ENCODE measurements at places on chromosomes 3 and 15.
A peak's percentile ranks its signal among the peaks of the same experiment; 100 is the strongest.

DNA sequence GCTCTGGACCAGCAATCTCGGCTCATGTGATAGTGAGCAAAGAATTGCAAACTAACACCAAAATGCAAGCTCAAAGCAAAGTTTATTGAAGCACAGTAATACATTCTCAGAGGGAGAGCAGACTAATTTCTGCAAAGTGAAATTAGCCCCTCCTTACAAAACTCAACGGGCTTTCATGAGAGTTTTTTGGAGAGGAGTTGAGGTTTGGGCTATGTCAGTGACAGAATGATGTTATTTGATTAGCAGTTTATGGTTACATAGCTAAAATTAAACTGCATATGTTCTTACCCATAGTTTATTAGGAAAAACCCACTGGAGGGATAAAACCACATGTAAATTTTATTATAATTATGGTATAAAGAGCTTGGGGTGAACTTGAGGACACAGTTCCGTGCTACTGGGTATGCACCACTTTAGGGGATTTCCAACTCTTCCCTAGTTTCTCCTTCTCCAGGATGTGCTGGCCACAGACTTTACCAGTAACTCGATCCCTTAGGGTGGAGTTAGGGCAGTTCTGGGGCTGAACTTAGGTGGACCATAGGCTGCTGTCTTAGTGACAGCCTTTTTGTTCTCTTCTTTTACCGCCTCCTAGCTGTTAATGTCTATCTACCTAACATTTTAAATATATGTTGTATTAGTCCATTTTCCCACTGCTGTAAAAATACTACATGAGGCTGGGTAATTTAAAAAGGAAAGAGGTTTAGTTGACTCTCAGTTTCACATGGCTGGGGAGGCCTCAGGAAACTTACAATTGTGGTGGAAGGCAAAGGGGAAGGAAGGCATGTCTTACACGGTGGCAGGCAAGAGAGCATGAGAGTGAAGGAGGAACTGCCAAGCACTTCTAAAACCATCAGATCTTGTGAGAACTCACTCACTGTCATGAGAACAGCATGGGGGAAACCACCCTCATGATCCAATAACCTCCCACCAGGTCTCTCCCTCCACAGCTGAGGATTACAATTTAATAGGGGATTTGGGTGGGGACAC, 8.9 kb upstream of the AADACL2 start:
- no peak for DNase-seq

DNA sequence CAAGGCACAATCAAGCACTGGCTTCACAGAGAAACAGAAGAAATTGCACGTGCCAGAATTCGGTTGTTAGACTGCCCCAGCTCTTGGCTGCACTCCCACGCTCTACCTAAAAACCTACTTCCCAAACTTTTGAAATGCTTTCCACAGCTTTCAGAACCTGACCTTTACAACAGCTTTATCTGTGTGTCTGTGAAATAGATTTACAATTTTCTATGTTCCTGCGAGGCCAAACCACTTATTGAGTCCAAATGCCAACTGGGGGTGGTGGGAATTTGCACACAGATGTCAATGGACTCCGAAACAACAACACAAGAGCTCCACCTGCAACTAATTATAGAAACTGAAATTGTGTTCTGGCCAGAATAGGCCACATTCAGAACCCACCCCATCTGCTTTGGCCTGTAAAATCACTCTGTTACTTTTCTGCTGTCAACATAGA, 44.6 kb downstream of the ERC2 start:
- DNase-seq: no peak

DNA sequence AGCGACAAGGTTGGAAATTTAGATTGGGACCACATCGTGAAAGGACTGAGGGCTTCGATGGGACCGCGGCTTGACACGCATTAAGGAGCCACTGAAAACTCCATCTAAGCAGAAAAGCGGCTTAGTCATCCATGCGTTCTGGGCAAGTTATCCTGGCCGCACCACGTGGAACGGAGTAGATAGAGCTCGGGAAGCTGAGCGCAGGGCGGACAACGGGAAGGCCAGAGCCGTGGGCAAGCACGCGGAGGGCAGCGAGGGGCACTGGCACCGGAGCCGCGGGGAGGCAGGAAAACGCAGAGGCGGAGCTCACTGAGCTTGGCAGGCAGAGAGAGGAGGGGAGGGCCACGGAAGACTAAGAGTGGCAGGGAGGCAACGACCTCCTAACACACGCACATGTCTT, 61.3 kb upstream of the VGLL4 start:
- no peak for DNase-seq

DNA sequence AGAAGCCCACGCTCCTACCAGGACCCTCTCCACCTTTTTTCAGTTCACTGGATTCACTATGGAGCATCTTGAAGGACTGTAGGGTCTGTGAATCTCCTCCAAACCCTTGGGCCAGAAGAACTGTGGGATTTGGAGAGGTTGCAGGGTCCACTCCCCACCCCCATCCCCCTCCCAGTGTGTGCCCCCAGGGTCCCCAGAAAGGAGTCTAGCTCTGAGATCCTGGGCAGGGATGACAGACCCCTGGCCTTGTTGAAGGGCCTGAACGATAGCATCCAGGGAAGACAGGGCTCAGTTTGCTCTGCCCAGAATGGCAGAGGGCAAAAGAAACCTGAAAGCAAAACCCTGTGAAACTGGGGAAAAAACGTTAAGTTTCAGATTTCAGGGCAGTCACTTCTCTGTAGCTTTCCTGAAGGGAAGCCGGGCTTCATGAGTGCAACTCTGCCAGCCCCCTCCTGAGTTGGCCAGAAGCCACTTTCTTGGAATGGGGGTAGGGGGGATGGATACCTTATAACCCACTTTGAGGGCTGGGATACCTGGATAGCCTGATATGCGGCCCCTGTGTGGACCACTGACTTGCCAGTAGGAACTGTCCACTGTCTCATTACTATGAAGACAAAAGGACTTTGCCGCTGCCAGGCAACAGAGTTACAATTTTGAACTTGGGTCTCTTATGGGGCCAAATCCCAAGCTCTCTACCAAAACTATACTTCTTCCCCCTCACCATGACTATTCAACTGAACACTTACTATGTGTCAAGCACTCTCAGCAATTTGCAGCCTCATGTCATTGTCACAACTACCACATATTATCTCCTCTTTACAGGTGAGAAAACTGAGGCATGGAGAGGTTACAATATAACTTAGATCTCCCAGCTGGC, 1.6 kb upstream of the CISH start:
- DNase-seq: no peak

DNA sequence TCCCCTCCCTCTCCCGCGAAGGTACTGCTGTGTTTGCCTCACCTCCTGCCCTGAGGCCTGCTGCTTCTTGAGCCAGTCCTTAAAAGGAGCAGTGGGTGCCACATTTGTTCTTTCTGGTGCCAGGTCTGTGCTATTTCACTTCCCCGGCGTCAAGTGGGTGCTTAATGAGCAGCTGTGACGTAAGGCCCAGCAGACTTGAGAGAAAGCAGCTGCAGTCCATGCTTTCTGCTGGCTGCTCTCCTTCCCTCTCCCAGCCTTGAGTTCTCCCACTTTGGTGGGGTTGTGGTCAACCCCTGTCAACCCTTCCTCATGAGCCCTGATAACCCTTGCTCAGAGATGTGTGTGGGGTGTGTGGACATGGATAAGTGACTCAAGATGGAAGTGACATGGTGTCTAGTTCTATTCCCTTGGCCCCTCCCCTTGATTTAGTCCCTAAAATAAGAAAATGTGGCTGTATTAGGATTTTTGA, 6.9 kb downstream of the INAFM2 start:
- no peak for DNase-seq

DNA sequence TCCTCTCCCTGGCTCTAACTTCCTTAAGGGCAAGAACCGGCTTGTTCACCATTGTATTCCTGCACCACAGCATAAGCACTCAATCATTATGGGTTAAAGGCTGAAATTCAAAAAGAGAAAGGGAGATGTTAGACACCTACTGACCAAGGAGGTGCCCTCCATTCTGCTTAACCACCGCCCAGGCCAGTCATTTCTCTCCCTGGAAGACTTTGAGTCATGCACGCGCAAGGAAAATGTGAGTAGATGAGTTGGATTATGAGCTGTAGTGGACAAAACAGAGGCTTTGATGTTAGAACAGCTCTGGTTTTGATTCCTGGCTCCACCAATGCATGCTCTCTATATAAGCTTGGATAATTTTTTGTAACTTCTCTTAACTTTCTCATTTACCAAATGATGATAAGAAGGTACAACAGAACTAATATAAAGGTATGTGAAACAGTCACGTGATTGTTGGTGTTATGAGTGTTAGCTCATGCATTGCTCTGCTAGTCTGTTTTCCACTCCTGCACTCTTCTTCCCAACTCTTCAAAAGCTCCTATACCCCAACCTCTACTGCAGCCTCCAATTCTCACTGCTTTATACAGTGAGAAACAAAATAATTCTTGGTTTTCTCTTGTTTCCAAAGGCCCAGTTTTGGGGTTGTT, 148.4 kb upstream of the ATP11B start:
- DNase-seq: no peak

- no peak for DNase-seq
Observed at GRCh38 chr3:124206225-124207055, 214.5 kb upstream of the ROPN1 start.

- DNase-seq: no peak
Observed at GRCh38 chr15:67138891-67139855, 73.8 kb downstream of the SMAD3 start.

DNA sequence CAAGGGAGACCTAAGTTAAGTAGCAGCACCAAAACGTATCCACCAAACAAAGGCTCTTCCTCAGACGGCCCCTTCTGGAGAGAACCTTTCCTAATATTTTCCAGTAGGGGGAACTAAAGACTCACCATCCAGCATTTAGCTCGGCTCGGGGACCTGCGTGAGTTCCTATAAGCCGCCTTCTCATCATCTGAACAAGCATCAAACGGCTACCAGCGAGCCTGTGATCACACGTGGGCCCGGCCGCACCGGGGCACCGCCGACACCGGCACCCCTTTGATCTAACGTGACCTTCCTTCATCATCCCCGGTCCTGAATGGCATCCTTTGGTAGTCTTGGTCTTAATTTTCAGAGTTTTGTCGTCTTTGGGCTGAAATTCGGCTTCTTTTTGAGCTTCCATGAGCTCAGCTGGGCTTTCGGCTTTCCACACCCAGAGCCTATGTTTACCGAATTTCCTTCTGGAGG, 1.4 kb upstream of the ROBO2 start:
- DNase-seq: no peak

- peak; percentile 23 for DNase-seq
Observed at GRCh38 chr15:81106560-81106959, 27.5 kb upstream of the CFAP161 start.

DNA sequence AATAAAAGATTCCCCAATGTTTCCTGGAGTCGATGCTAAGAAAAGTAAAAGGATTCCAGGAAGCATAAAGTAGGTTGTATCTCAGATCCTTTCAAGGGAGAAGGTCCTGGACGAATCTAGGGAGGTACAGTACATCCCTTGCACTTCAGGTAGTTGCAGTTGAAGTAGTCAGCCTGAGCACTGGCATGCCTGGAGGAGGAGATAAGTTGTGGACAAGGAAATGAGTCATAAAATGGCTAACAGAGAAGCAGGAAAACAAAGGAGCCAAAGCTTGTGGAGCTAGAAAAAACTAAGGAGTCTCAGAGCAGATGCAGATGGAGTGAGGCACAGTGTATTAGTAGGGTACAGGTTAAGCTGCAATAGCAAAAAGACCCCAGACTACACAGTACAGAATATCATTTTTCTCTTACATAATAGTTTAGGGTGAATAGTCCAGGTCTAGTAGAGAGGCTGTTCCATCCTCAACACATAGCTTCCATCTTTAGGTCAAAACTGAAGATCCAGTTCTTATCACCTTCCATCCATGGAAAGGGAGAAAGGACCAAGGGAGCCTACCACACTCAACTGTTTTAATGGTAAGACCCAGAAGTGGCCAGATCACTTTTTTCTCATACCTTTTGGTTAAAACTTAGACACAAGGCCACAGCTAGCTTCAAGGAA, 41.3 kb downstream of the COL6A5 start:
- no peak for DNase-seq

GRCh38 chr3:5115506-5116162, 6.5 kb upstream of the ARL8B start:
- no peak for DNase-seq

DNA sequence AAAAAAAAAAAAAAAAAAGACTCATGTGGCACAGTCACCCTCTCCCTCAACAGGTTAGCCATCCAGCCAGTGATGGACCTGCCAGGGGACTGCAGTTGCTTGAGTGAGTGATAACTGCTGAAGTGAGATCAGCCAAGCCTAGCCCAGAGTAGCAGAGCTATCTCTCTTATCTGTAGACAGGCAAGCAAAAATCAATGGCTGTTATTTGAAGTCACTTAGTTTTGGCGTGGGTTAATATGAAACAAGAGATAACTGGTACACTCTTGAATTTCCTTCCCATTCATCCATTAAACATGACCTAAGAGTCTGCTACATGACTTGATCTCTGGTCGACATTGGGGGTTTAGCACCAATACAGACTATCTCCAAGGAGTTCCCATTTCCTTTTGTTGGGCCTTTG, 51.2 kb upstream of the TNIK start:
- no peak for DNase-seq

GRCh38 chr15:74613089-74613952, 2.3 kb upstream of the CLK3 start:
- no peak for DNase-seq

- no peak for DNase-seq
Observed at GRCh38 chr3:347581-347980, 151.0 kb downstream of the CHL1 start.

- DNase-seq: no peak
Observed at GRCh38 chr3:160546727-160547126, 18.6 kb downstream of the KPNA4 start.

- DNase-seq: no peak
Observed at GRCh38 chr3:57015350-57015729, 45.1 kb upstream of the SPATA12 start.

DNA sequence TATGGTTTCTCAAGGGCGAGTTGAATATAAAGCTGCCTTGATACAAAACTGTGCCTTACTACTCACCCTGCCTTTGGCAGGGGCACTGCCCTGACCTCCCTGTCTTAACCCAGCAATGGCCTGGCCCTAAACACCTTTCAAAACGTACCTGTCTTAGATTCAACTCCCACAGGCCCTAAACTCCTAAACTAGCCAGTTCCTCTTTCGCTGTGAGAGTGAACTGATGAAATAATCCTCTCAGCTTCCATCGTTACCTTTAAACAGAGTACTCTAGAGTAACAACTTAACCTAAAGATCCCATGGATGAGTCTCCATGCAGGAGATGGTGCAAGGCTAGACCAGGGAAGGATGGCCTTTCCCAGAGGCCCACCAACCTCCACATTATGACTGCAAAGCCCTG, 133.0 kb upstream of the THBS1 start:
- no peak for DNase-seq

- no peak for DNase-seq
Observed at GRCh38 chr3:49020330-49021212, 1.4 kb upstream of the NDUFAF3 start.

- DNase-seq: no peak
Observed at GRCh38 chr3:107521469-107522059, 1.2 kb upstream of the BBX start.
